ENCODE measurements at places on chromosomes 11 and 22. TPM values are rescaled to one million over a fixed set of nuclear protein-coding genes. Genes with fewer than 3 reads are reported as not detected.

DNA sequence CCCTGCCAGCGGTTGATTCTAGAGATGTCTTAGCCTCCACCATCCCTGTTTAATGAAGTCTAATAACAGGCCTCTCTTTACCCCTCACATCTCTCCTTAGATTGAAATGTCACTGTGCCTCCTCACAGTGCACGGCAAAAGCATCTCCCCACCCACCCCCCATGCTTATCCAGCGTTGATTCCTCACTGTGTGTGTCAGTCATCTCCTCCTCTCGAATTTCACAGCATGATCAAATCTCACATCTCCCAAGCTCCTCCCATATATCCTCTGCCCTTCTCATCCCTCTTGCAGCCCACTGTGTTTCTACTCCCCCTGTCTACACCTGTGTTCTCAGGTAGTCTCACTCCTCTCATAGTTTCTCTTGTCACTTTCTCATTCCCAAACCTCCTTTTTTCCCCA lies 84.6 kb downstream of the DBX1 start:
- peaks cover 45% of the 10 kb centered on the region for H3K27me3 ChIP-seq
- H3K36me3 ChIP-seq: no peaks in the 10 kb centered on the region
- no peak overlapping the region for H3K4me3 ChIP-seq
- H3K4me1 ChIP-seq: no peaks in the 10 kb centered on the region
- H3K27ac ChIP-seq: no peak overlapping the region

GRCh38 chr11:80349997-80350396 lies 909.2 kb upstream of the TENM4 start:
- DNase-seq: no peak
- no peak overlapping the region for H3K4me3 ChIP-seq
- no peaks in the 10 kb centered on the region for H3K36me3 ChIP-seq
- no peaks in the 10 kb centered on the region for H3K4me1 ChIP-seq

Gene PGM2L1
- 2.4 TPM for total RNA-seq

DNA sequence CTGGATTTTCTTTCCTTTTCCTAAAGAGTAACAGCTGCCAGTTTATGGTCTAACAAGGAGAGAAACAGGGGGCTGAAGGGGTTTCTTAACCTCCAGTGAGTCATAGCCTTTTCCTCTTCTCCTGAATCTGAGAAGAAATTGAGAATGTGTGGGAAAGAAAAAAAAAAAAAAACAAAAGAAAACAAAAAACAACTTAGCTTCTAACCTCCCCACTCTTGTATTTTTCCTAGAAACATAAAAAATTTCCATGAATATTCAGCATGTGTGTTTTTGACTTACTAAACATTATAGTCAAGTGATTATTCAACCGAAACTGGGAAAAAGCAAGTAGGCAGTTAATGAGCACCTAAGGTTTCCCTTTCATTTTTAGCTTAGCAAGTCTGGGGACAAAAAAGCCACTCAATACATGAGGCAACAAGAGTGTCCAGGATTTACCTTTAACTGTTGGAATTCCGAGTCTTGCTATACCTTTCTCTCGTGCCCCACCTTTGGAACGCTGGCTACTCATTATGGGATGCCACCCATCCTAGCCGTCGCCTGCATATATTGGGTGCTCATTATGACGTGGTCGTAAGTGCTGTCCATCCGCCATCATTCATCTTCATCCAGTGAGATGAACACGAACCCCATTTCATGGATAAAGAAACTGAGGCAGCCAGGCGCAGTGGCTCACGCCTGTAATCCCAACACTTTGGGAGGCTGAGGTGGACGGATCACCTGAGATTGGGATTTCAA lies 2.4 kb downstream of the ASPHD2 start:
- H3K4me1 ChIP-seq: peaks cover 60% of the 10 kb centered on the region
- H3K27me3 ChIP-seq: peaks cover 4% of the 10 kb centered on the region
- H3K4me3 ChIP-seq: peak overlapping the region; percentile 87
- H3K27ac ChIP-seq: peak overlapping the region; percentile 87

Gene BAIAP2L2
- 0.84 TPM for total RNA-seq

GRCh38 chr22:31179345-31179744 lies 19.4 kb downstream of the RNF185 start:
- no peaks in the 10 kb centered on the region for H3K4me1 ChIP-seq
- H3K27ac ChIP-seq: no peak overlapping the region
- H3K36me3 ChIP-seq: peaks cover 5% of the 10 kb centered on the region

GRCh38 chr11:94132152-94132558 lies 3.5 kb downstream of the PANX1 start:
- no peak for DNase-seq
- no peak overlapping the region for H3K27ac ChIP-seq
- peaks cover 48% of the 10 kb centered on the region for H3K4me1 ChIP-seq
- peaks cover 6% of the 10 kb centered on the region for H3K36me3 ChIP-seq
- H3K27me3 ChIP-seq: no peaks in the 10 kb centered on the region

GRCh38 chr11:32549611-32550187 lies 33.9 kb upstream of the EIF3M start:
- H3K27me3 ChIP-seq: peaks cover 13% of the 10 kb centered on the region
- no peak for DNase-seq
- no peak overlapping the region for H3K27ac ChIP-seq
- H3K4me3 ChIP-seq: no peak overlapping the region
- H3K4me1 ChIP-seq: no peaks in the 10 kb centered on the region

GRCh38 chr22:37932821-37933578 lies 20.4 kb downstream of the C22orf23 start:
- no peak overlapping the region for H3K4me3 ChIP-seq
- no peak for DNase-seq
- no peaks in the 10 kb centered on the region for H3K27me3 ChIP-seq
- peaks cover 10% of the 10 kb centered on the region for H3K4me1 ChIP-seq

GRCh38 chr11:78981153-78981552 lies 406.5 kb upstream of the NARS2 start:
- no peaks in the 10 kb centered on the region for H3K36me3 ChIP-seq
- no peak for DNase-seq
- no peak overlapping the region for H3K27ac ChIP-seq
- no peak overlapping the region for H3K4me3 ChIP-seq
- H3K4me1 ChIP-seq: no peaks in the 10 kb centered on the region
- no peaks in the 10 kb centered on the region for H3K27me3 ChIP-seq

- peak overlapping the region; percentile 86 for H3K27ac ChIP-seq
- H3K27me3 ChIP-seq: no peaks in the 10 kb centered on the region
- peaks cover 13% of the 10 kb centered on the region for H3K36me3 ChIP-seq
- no peak for DNase-seq
These were observed 14.6 kb downstream of the MARK2 start for GRCh38 chr11:63853476-63853875.

GRCh38 chr22:25764270-25765015 lies 22.5 kb downstream of the MYO18B start:
- peaks cover 8% of the 10 kb centered on the region for H3K36me3 ChIP-seq
- no peak overlapping the region for H3K4me3 ChIP-seq
- peaks cover 4% of the 10 kb centered on the region for H3K27me3 ChIP-seq
- H3K27ac ChIP-seq: no peak overlapping the region

- no peak overlapping the region for H3K4me3 ChIP-seq
- no peaks in the 10 kb centered on the region for H3K4me1 ChIP-seq
- no peak for DNase-seq
- no peak overlapping the region for H3K27ac ChIP-seq
- no peaks in the 10 kb centered on the region for H3K36me3 ChIP-seq
- no peaks in the 10 kb centered on the region for H3K27me3 ChIP-seq
These were observed 746.4 kb downstream of the OPCML start for GRCh38 chr11:132785878-132786277.

Gene PGA5
- not detected for total RNA-seq

Gene POTEH
- total RNA-seq: not detected

Gene KRTAP5-7
- not detected for total RNA-seq

DNA sequence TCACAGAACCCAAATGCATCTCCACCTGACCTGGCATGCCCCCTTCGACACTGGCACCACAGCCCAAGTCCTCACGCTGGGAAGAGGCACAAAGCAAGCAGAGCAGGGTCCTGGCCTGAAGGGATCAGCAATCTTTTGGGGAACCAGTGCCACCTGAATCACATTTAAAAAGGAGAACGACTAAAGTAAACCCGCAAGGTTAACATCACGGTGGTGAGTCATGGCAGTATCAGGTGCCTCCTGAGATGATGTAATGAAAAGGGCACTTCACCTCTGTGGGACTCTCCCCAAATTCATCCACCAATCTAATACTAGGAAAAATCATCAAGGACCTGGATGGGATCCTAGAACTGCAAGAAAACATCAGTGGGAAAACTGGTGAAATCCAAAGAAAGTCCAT lies 44.9 kb downstream of the PACSIN2 start:
- no peak for DNase-seq
- H3K27ac ChIP-seq: no peak overlapping the region
- H3K4me3 ChIP-seq: no peak overlapping the region
- no peaks in the 10 kb centered on the region for H3K36me3 ChIP-seq
- H3K27me3 ChIP-seq: no peaks in the 10 kb centered on the region
- peaks cover 31% of the 10 kb centered on the region for H3K4me1 ChIP-seq

Gene TRIM22
- total RNA-seq: 89.3 TPM

- no peaks in the 10 kb centered on the region for H3K27me3 ChIP-seq
- no peak overlapping the region for H3K4me3 ChIP-seq
- DNase-seq: no peak
- peaks cover 5% of the 10 kb centered on the region for H3K4me1 ChIP-seq
- H3K27ac ChIP-seq: no peak overlapping the region
These were observed 25.5 kb upstream of the APOA1 start for GRCh38 chr11:116862951-116863350.

- no peak overlapping the region for H3K4me3 ChIP-seq
- no peaks in the 10 kb centered on the region for H3K27me3 ChIP-seq
- peaks cover 8% of the 10 kb centered on the region for H3K36me3 ChIP-seq
- DNase-seq: no peak
These were observed 21.6 kb upstream of the ST14 start for GRCh38 chr11:130137999-130138398.

- H3K4me3 ChIP-seq: no peak overlapping the region
- no peaks in the 10 kb centered on the region for H3K4me1 ChIP-seq
- peaks cover 16% of the 10 kb centered on the region for H3K27me3 ChIP-seq
- no peak overlapping the region for H3K27ac ChIP-seq
- H3K36me3 ChIP-seq: peaks cover 1% of the 10 kb centered on the region
These were observed 70.1 kb upstream of the LDLRAD3 start for GRCh38 chr11:35873721-35874120.

GRCh38 chr11:111549196-111549868 lies 8.8 kb downstream of the LAYN start:
- no peak overlapping the region for H3K27ac ChIP-seq
- H3K36me3 ChIP-seq: no peaks in the 10 kb centered on the region
- H3K4me1 ChIP-seq: no peaks in the 10 kb centered on the region

Gene FAM83F
- total RNA-seq: 0.39 TPM

Gene RASL10A
- 2.0 TPM for total RNA-seq

Gene EFCAB6
- 0.12 TPM for total RNA-seq

Gene SLC22A6
- total RNA-seq: not detected

DNA sequence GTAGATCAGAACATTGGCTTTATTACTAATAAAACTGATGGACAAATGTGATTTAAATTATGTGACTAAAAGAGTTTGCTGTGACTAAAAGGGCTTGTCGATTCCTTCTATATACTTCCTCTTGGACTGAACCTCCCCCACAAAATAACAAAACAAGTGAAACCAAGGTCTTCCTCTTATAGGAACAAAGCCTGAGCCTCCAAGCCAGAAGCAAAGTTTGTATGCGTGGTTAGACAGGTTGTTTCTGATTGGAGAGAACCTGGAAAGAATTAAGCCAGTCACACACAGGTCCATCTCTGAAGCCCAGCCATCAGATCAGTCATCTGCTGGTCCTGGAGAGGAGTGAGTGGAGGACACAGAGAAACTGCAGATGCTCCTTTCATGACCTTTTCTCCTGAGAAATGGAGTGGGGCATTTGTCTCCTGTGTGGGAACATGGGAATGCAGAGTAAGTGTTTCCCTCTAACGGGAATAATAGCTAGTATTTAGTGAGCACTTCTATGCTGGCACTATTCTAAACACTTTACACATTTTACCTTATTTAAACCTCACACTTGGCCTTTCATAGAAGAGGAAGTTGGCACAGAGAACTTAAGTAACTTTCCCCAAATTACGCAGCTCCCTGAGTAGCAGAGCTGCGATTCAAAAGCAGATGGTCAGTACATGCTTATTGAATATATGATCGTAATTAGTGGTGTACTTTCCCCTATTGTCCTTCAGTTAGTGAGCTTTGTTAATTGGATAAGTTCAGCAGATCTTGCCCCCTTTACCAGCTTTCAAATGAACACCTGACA lies 77.1 kb downstream of the UVRAG start:
- no peak overlapping the region for H3K4me3 ChIP-seq
- H3K36me3 ChIP-seq: no peaks in the 10 kb centered on the region
- no peak for DNase-seq
- no peak overlapping the region for H3K27ac ChIP-seq
- H3K27me3 ChIP-seq: no peaks in the 10 kb centered on the region

GRCh38 chr22:44037519-44038375 lies 13.6 kb downstream of the PARVB start:
- no peaks in the 10 kb centered on the region for H3K36me3 ChIP-seq
- H3K27ac ChIP-seq: no peak overlapping the region
- no peak overlapping the region for H3K4me3 ChIP-seq

Gene ANGPTL5
- not detected for total RNA-seq

Gene MRGPRE
- total RNA-seq: not detected

- no peaks in the 10 kb centered on the region for H3K27me3 ChIP-seq
- H3K4me3 ChIP-seq: peak overlapping the region; percentile 71
- H3K36me3 ChIP-seq: no peaks in the 10 kb centered on the region
- no peak overlapping the region for H3K27ac ChIP-seq
These were observed 327.5 kb downstream of the TBC1D22A start for GRCh38 chr22:47089796-47090460.

DNA sequence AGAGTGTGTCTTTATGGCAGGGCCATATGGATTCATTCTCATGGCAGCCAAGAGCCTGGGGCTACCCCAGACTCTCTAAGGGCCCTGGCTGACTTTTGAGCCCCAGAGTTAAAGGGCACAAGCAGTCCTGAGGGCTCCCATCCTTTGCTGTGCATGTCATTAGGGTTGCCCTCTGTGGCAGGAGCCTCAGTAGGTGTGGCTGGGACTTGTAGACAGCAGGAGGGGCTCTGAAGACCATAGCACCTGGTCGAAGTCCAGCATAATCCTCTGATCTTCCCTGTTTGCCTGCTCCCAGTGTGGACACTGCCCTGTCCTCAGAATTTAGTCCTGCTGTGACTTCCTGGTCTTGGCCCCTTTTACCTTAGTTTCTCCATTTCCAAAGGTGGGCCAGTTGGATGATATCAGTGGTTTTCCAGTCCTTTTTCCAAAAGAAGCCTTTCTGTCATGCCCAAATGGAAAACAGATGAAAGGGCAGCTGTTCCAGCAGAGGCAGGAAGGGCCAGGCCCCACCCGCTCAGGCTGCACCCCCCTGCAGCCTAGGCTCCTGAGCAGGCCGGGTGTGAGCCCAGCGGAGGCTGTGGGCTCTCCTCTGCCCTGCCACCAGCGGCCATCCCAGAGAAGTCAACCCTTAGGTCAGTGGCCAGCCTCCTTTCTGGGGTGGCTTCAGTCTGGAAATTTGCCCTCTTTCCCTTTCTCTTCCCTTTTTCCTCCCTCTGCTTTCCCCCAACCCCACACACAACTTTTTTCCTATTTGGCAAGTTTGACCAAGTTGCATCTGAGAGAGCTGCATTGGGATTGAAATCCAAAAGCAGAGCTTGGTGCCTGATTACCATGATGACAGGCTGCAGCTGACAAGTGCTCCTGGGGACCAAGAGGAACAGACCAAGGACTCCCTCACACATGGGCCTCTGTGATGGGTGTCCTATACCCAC lies 32.8 kb upstream of the SUSD2 start:
- no peaks in the 10 kb centered on the region for H3K27me3 ChIP-seq
- H3K36me3 ChIP-seq: no peaks in the 10 kb centered on the region
- H3K27ac ChIP-seq: no peak overlapping the region
- no peak for DNase-seq

All from natural killer cell treated with Interleukin-12 subunit alpha and Interleukin-12 subunit beta and Interleukin-15 and Interleukin-18, amount 100 ng/mL, for 72 hours (primary cell).